HT1080 (cell line): ENCODE measurements at places on chromosomes 16 and 17.

DNA sequence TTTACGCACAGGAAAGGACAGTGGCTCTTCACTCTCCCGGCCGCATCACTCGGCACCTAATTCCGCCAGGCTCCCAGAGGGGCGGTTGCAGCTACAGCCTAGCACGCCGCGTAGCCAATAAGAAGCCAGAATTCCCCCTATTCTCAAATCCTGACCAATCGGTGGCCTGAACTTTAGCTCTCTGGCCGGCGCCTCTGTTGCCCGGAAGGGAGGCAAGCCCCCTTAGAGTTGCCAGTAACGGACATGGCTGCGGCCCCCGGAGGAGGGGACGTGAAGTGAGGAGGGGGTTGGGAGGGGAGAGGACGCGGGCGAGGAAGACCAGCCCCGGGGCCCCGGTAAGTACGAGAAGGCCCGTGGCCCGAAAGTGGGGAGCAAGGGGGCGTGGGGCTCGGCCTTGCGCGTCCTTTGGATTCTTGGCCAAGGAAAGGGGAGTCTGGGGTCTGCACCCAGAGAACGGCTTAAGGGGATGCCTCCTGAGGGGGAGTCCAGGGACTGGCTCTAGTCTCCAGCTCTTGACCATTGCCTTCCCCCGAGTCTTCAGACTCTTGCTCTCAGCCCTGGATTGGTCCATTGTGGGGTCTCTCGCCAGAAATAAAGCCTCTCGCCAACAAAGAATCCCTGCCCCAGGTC is at the start of gene TMEM94:
Gene TMEM94 (plus strand): TSS at position 219 of the 630 bp plus-strand sequence. CDS start 15,271 bp downstream, outside the sequence.
- DNase-seq: peak; percentile 94

- no peak for DNase-seq
Observed at GRCh38 chr16:398561-399339, 1.8 kb downstream of the NME4 start.

DNA sequence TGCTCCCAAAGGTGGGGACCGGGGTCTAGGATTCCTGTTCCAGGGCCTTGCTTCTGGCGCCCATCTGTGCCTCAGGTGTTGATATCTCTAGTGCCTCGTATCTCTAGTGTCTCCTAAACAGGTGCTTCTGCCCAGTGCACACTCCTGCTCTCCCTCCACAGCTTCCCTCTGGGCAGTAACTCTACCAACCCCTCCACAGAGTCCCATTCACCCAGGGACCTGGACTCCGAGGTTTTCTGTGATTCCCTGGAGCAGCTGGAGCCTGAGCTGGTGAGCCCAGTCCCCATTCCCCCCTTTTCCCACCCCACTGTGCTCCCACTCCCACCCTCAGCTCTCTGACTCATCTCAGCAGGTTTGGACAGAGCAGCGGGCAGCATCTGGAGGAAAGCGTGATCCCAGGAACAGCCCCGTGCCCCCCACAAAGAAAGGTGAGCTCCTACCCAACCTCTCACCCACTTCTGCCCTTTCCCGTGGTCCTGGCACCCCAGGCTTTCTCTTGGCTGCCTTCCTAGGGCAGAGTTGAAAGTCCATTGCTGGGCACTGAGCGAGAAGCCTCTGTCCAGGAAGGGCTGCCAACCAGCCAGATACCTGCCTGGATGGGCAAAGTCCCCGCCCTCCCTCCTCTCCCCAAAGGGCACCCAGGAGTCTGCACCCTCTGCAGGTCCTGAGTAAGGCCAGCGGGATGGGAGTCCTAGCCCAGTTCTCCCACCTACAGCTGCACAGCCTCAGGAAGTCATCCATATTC is 2.2 kb downstream of the ACBD4 start:
- DNase-seq: no peak

GRCh38 chr17:56629531-56630075 is 36.1 kb downstream of the NOG start:
- DNase-seq: peak; percentile 34

DNA sequence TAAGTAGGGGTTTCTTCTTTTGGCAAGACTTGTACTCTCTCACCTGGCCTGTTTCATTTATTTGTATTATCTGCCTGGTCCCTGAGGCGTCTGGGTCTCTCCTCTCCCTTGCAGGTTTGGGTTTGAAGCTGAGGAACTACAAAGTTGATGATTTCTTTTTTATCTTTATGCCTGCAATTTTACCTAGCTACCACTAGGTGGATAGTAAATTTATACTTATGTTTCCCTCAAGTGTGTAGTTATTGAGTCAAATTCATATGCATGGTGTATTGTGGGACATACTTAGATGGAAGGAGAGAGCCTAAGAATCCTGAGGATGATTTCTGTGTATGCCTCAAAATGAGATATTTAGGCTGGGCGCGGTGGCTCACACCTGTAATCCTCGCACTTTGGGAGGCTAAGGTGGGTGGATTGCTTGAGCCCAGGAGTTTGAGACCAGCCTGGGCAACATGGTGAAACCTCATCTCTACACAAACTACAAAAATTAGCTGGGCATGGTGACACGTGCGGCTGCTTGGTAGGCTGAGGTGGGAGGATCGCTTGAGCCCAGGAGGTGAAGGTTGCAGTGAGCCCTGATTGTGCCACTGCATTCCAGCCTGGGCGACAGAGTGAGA is 13.6 kb downstream of the TMEM98 start:
- DNase-seq: no peak

GRCh38 chr16:74738113-74738541 is 36.5 kb downstream of the FA2H start:
- DNase-seq: peak; percentile 79

DNA sequence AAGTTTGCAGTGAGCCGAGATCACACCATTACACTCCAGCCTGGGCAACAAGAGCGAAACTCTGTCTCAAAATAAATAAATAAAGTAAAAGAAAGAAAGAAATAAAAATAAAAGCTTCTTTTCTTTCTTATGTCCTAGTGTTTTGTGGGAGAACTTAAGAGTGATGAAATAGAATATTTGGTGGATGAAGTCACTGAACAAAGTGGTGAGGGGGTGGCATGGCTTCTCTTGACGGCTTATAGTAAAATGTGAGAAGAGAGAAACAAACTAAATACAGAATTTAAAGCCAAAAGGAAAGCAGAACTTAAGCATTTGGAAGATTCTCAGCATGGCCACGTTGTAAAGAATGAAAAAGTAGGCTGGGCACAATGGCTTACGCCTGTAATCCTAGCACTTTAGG is 15.3 kb downstream of the SGF29 start:
- DNase-seq: no peak

DNA sequence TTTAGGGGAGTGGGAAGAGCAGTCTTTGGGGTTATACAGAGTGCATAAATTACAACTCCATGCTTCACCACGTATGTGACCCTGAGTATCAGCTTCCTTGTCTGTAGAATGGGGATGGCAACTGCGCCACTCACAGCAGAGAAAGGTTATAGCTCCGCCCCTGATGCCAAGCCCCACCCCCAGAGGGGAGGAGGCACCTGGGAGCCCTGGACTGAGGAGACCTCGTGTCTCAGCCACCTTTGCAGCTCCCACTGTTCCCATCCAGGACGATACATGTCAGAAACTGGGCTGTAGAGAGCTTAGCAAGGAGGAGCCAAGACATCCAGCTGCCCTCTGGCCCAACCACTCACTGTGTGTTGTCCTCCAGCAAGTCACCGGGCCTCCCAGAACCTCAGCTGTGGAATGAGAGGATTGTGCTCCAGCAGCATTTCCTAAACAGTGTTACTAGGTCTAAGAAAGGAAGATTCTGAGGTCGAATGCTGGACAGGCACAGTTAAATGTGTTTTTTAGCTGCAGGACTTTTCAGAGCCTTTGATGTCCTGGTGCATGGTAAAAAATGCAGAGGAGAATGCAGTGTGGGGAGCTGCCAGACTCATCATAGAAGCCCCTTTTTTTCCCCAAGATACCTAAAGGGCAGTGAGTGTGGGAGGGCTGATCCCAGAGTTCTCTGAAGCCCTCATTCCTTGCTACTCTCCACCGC is 49.4 kb downstream of the BEAN1 start:
- DNase-seq: no peak

GRCh38 chr16:3021449-3022207 is 1.5 kb downstream of the TNFRSF12A start:
- DNase-seq: peak; percentile 96

- DNase-seq: no peak
Observed at GRCh38 chr17:69176457-69176795, 34.7 kb upstream of the ABCA6 start.

DNA sequence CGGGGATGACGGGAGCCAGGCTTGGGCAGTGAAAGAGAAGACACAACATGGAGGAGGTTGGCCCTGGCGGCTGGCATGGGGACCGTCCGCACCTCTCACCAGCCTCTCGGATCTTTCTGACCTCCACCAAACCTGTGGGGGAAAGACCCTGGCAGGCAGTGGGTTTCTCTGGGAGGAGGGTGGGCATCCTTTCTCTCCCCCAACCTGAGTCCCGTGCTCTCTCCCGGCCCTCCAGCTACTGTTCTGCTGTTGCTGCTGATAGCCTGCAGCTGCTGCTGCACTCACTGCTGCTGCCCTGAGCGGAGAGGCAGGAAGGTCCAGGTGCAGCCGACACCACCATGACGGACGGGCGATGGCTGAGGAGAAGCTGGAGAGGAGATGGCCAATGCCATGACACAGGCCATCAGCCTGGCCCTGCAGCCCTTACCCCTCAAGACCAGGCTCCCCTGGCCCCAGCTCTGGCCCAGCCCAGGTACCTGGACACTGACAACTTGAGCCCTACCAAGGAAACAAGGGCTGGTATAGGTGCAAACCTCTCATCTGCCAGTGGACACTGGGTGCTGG is 7.4 kb downstream of the SMIM5 start:
- no peak for DNase-seq

GRCh38 chr17:37517881-37518280 is 28.2 kb downstream of the DUSP14 start:
- DNase-seq: no peak

GRCh38 chr17:78322858-78323455 is 36.9 kb downstream of the SOCS3 start:
- no peak for DNase-seq

GRCh38 chr16:12098429-12099310 is 122.1 kb downstream of the SNX29 start:
- DNase-seq: no peak

GRCh38 chr17:77365584-77366186 is 224.9 kb downstream of the SEC14L1 start:
- peak; percentile 85 for DNase-seq

DNA sequence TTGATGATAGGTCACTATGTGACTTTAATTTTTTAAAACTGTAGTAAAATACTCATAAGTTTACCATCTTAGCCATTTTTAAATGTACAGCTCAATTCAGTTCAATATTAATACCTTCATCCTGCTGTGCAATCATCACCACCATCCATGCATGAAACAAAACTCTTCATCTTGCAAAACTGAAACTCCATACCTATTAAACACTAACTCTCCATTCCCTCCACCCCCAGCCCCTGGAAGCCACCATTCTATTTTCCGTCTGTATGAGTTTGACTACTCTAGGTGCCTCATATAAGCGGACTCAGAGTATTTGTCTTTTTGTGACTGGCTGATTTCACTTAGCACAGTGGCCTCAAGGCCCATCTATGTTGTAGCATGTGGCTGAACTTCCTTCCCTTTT is 9.4 kb upstream of the CNEP1R1 start:
- DNase-seq: no peak
